Esophagus squamous epithelium (tissue), 5 donors: ENCODE measurements at places on chromosomes 3 and 15.

DNA sequence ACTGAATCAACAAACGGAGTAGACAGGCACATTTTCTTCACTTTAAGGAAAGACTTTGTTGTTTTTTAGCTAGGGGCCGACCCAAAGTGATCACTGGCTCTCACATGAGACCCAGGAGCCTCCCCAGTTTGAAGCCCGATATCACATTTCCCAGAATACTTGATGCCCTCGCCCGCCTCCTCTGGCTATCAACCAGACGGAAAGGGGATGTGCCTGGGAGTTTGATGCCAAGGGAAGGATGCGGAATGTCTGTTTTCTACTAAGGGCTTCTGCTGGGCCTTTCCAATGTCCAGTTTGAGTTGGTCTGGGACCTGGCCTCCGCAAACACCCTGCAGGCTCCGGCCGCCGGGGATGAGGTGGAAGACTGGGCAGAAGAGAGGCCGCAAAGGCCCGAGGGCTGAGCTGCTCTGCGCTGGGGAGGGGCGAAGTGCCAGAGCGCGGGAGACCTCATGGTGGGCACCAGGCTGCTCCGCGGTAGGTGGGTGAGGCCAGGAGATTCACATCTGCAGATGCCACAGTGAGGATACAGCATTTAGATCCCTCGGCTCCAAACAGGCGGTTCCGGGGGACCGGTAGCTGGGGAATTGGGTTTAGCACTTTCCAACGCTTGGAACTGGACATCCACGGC, 491 bp upstream of the ZNF774 start:
- no peak for DNase-seq

DNA sequence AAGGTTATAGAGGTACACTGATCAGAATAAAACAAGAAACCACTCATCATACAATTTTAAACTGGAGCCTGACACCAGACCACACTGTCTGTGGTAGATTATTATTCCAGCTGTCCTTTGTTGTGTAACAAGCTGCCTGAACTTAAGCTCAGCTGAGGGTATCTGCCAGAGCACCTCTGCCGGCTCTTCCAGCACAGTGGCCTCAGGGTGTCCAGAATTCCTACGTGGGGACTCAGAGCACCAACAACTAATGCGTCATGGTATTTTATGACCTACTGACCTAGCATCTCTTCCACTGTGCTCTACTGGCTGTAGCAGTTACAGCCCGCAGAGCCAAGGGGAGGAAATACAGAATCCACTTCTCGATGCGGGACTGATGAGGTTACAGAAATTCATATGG, 15.6 kb upstream of the RAF1 start:
- no peak for DNase-seq

DNA sequence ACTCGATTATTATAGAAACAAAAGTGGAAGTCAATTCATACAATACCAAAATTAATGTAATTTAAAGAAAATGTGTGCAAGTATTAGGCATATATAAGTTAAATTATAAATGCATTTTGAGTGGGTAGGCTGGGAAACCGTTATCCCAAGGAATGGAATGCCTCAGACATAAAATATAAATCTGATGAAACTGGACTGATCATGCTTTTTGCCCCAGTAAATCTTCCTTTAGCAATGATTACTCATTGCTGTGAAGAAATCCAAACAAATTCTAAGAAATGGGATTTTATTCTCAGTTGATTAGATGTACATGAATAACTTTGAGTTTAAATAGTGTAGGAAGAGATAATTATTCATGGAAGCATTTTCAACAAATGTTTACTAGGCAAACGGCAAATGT, 185.5 kb upstream of the KCNMB2 start:
- no peak for DNase-seq

- DNase-seq, result no peak
Observed at GRCh38 chr3:184656829-184657681, 54.8 kb downstream of the MAGEF1 start.

DNA sequence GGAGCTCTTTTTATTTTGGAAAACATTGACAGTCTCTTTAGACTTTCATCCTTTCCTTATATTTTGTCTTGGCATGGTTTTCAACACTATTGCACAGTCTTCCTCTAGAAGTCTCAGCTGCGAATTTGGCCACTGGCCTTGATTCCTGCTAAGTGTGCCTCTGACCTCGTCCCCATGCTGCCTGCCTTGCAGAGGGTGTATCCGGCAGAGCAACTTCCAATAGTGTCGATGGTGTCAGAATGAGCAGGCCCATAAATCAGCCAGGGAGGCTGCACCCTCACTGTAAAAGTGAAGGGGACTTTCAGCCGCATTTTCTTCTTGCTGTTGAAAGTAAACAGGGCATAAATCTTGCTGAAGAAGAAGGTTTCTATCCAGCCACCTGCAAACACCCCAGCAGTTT, 336.7 kb upstream of the TRIM42 start:
- DNase-seq, result no peak

- no peak for DNase-seq
Observed at GRCh38 chr3:170734043-170734734, 135.8 kb downstream of the RPL22L1 start.

- DNase-seq, result no peak
Observed at GRCh38 chr3:150242220-150242936, 165.7 kb upstream of the TSC22D2 start.

DNA sequence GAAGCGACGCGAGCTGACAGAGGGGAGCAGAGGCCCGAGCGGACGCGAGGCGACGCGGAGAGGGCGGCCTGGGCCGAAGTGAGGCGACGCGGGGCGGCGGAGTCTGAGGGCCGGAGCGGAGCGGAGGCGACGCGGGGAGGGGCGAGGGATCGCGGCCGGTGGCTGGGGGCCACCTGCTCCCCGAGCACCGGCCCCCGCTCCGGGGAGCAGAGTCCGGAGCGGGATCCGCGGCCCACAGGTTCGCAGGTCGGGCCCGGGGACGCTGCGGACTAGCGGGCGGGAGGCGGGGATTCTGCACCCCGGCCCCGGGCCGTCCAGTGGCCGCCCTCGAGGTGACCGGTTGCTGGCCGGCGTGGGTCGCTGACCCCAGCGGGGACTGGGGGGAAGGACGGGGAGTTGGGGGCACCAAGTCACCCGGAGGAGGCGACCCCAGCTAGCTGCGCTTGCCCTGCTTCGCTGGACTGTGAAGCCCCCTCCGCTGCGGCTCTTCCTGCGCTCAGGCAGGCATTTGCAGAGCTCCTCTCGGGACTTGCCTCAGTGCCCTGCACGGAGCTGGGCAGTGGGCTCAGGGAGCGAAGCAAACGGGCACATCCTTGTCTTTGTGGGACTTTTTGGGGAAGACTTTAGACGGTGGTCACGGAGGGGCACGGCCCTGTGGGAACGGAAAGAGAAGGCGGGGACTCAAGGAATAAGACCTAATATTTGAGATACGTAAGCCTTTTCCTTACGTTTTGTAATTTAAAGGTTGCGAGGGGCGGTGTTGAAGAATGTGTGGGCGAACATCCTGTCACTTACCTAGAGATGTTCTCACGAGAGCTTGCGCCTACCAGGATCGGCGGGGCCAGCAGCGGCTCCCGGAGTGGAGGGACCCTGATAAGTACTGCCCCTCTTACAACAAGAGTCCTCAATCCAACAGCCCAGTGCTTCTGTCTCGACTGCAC, 566 bp downstream of the HMCES start:
- no peak for DNase-seq

GRCh38 chr3:130517602-130518001, 625 bp downstream of the COL6A6 start:
- no peak for DNase-seq

GRCh38 chr15:39054128-39054732, 489.6 kb upstream of the RASGRP1 start:
- DNase-seq, result no peak

DNA sequence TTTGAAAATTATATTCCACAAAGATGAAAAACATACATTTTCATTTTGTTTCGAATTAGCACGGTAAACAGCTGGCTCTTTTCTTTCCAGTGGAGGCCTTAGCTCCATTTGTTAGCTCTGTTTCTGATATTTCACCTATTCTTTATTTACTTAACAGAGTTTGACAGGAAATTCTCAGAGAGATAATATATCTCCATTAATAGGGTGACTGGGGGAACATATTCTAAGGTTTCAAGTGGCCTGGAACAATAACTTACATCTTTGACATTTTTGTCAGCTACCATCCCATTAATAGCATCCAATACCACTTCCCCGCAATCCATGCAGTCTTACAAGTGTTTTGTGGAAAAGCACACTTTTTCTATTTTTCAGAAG, 577.6 kb upstream of the MDFIC2 start:
- no peak for DNase-seq

GRCh38 chr3:67377299-67377698, 277.1 kb downstream of the SUCLG2 start:
- no peak for DNase-seq

- no peak for DNase-seq
Observed at GRCh38 chr3:168707900-168708299, 612.2 kb upstream of the GOLIM4 start.

DNA sequence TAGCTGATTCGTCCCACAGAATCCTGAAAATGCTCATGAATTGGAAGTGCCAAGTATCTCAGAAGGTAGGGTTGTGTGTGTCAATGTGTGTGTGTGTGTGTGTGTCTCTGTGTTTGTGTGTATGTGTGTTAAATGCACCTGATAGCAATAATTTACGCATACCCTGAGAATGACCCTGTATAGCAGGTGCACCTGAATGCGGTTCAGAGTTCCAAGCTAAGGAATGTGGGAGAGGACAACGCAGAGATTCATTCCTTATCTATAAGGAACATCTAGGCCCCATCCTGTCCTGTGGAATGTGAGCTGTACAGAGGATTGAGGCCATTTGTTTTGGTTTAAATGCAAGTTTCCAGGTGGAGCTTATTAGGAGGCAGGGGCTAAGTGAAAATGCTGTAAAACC, 49.1 kb upstream of the NEDD4 start:
- no peak for DNase-seq

DNA sequence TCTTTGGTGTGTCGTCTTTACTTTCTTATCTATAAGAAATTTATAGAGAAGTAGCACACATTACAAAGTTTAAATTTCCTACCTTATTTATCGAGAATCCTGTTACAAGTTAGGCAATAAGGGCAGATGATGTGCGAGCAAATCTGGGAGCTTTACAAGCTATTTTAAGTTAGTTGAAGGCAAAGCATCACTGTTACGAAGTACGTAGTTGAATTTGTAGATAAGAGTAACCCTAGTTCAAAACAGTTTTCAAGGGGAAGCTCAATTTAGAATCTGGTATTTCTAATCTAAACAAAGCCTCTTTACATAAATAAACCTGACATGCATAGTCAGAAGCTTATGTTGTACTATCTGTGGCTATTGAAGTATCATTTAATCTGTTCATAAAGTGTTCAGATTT, 8.4 kb downstream of the KBTBD8 start:
- DNase-seq, result no peak

GRCh38 chr3:9552252-9552999, 1.2 kb downstream of the LHFPL4 start:
- DNase-seq, result no peak

DNA sequence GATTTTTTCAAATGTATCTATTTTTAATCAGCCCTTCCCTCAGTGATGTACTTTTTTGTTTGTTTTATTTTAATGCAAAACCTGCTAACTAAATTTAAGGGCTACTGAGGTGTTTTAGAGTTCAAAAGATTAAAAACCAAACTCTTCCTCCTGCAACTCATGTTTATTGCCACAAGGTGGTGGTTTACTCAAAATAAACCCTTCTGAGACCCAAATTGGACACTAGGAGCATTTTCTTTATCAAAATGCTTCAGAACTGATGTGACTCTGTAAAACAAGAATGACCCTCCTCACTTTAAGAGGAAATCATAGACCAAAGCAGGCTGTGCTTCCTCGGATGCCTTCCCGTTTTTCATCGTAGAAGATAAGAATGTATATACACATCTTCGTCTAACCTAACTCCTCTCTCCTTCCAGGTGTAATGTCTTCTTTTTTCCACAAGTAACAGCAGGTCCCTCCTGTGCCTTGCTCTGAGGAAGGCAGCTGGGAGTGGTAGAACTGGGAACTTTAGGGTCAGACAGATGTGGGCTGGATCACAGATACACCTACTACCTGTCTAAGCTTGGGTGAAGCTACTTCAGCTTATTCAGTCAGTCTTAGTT, 2.9 kb upstream of the NME9 start:
- DNase-seq, result no peak

DNA sequence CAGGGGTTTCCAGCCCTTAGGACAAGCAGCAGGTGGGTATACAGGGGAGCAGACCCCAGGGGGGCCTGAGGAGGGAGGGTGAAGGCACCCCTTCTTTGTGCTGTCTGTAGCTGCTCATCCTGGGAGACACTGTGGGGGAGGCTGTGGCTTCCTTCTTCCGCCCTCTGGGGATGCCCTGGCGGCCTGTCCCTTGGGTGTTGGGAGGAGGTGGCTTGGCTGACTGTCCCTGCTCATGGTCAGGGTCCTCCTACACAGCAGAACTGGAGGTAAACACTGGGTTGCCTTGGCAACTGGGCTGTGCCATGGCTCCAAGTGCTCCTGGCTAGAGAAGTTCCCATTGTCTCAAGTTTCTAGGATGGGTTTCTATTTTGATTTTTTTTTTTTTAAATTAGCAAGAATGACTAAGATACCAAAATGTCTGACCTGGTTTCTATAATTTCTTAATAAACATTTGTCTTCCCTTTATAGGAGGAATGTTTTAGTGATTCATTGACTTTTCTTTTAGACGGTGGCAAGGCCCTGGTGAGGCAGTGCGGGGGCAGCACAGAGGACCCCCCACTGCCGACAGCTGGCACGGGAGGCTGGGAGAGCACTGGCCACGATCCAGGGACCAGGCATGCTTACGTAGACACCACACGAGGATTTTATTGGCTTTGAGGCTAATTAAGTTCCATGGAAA, 12.4 kb downstream of the KLF13 start:
- no peak for DNase-seq

- DNase-seq, result no peak
Observed at GRCh38 chr3:129514110-129514509, 14.3 kb upstream of the RHO start.

DNA sequence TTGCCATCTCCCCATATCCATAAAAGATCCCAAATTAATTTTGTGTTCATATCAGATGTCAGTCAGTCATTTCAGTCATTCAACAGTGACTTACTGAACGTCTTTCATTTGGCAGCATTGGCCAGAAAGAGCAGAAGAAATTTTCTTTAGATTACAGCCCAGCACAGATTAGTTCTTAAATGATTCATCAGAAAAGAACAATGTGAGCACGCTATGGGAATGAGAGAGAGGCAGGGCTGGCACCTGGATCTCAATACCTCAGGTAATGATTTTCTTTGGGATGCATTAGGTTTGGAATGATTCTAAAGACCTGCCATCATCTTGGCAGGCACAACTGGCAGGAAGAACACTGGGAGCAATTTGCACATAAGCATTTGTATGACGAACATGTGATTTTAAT, 41.6 kb downstream of the FBN1 start:
- DNase-seq, result no peak

DNA sequence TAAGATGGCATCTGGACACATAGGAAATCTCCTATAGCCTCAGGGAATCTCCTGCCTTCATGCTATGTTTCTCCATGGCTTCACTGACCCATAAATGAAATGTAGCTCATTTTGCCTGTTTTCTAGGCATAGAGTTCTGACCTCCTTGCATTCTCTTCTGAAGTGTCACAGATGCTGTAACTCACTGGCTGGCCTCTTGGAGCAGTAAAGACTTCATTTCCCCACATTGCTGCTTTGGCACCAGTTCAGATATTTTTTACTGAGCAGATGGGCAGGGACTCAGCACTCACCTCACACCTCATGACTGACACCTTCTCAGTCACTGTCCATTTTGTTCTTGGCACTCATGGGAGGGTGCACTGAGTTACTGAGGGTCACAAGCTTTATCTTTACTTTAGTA, 286.7 kb upstream of the TGFBR2 start:
- DNase-seq, result no peak

- DNase-seq, result no peak
Observed at GRCh38 chr15:57334257-57334656, 42.0 kb upstream of the CGNL1 start.
